ENCODE measurements at places on chromosomes 2 and 18. TPM values are rescaled to one million over a fixed set of nuclear protein-coding genes. Genes with fewer than 3 reads are reported as not detected.

DNA sequence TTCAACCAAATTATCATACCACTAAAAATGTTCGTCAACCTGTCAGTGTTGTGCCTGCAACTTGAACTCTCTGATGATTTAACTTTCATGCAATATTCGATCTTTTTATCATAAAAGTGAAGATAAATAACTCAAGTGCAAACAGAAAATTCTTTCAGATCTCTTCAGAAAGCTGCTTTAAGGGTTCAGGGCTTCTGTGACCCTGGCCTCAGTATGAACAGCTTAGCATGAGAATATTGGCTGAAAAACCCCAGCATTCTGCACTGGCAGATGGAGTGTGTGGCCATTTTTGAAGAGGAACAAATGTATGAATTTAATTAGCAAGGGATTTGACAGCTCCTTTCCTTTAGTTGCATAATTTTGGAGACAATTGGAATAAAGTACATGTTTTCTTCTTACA is 851.4 kb upstream of the SOX11 start:
- DNase-seq: no peak

The SERPINB10 gene
- not detected for total RNA-seq

DNA sequence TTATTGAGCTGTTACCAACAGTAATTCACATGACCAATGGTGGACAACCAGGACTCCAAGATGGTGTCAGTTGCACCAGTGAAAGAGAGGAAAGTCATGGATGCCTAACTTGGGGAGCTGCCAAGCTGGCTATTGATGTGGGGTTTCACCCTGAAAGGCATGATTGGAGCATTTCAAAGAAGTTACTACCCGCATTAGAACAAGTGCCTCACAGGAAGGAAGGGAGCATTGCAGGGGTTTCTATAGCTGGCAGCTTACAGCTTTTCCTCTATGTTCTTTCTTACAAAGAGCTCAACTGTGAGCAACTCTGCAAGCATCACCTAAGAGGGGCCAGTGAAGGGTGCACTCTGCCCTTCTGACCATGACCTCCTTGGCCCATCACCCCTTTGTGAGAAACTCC is 93.1 kb downstream of the TNFRSF11A start:
- DNase-seq: no peak

The COL4A4 gene
- total RNA-seq: 7.0 TPM

DNA sequence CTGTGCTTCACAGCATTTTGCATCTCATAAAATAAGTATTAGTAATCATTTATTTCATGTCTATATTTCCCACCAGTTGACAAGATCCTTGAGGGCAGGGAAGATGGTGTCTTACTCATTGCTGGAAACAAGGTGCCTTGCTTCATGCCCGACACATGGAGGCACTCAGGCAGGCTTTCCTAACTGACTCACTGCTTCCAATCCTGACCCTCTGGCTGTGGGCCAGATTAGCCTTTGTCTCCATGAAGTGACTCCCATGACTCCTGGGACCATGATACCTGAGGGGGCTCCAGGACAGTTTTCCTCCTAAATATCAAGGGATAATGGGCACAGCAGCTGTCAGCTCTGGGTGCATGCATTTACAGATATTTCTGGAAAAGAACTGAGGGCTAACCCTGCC is 275.1 kb downstream of the AGPS start:
- DNase-seq: no peak
